ENCODE measurements at places on chromosomes 6 and 20.

DNA sequence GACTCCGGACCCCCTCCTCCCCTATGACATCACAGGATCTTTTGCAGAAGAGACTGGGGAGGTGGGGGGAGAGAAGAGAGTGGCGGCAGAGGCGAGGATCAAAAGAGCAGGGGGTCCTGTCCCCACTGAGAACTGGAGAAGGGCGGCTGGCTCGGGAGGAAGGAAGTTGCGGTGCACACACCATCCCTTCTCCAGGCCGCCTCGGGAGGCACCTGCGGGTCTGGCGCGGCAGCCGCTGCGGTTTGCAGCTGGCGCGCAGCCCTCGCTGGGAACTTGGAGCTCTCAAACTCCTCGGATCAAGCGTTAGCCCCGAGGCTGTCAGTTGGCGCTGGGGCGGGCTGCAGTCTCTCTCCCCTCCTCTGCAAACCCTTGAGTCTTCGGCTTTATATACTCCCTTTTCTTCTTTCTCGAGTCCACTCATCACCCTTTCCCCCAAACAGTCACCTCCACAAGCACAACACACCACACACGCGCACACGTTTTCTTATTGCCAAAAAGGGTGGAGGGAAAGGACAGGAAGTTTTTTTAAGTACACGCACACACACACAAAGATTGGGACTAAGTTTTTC lies 180.7 kb downstream of the TBXT start:
- no peak for DNase-seq

GRCh38 chr6:150025201-150025917 lies at the start of gene RAET1L:
RAET1L (minus strand) TSS chr6:150025532; CDS start chr6:150025471, 61 bp downstream.
- DNase-seq = no peak

- no peak for DNase-seq
Observed at GRCh38 chr6:56263596-56264315, 16.4 kb upstream of the COL21A1 start.

- DNase-seq = no peak
Observed at GRCh38 chr6:37059344-37060194, 54.1 kb downstream of the FGD2 start.
